ENCODE measurements at places on chromosomes 2 and 18.

- DNase-seq: no peak
These were observed 92.0 kb downstream of the ASXL3 start for GRCh38 chr18:33670029-33670428.

- DNase-seq: no peak
These were observed 262.0 kb downstream of the DLGAP1 start for GRCh38 chr18:4193086-4193485.

DNA sequence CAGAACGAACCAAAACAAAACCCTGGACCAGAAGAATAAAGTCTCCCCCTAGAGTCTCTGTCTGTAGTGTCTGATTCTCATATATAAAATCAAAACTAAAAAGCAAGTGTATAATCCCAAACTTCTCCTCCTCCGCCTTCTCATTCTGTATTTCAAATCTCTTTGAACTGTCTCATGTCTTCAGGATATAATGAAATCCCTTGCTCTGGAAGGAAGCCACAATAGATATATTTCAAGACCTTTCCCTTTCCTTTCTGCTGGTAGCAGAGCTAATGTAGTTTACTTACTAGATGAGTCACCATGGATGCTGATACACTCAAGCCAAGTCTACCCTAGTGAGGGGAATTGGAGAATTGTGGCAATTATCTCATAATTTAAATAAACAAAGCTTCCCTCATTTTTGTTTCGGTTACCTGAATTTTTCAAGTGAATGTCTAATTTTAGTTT lies 33.5 kb upstream of the CCDC93 start:
- DNase-seq: no peak

DNA sequence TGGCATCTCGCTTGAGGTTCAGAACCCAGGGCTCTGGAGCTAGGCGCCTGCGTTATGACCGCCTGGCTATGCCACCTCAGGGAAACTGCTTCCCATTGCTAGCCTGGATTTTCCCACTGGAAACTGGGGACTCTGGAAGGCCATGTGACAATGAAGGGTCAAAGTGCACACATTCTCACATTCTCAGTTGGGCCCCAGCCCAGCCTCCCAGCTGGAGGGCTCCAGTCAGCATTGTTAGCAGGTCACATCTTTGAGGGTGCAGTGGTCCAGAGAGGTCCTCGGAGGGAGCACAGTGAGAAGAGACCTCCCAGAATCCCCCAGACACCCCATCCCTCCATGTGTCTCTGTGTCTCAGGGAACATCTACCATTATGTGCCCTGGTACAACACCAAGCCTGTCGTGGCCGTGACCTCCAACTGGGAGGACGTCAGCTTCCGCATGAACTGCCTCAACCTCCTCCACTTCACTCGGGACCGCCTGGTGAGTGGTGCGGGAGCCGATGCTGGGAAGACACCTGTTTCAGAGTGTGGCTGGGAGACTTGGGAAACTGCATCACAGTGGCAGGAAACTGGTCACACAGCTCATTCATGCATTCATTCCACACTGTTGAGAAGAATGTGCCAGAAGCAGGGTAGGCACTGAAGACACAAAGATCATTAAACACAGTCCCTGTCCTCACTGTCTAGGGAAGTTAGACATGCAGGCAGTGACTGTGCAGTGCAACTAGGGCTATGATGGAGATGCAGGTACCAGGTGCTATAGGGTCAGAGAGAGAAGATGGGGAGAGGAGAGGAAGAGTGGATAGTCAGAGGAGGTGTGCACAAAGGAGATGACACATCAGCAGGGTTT lies 41.6 kb downstream of the FER1L5 start:
- DNase-seq: no peak

Data from stimulated activated CD8-positive, alpha-beta memory T cell treated with anti-CD3 and anti-CD28 coated beads, Interleukin-2, amount 100 ng/mL, for 48 hours (primary cell).